Testis (tissue), 5 donors: ENCODE measurements at places on chromosomes 7 and 10. TPM values are rescaled to one million over a fixed set of nuclear protein-coding genes. Genes with fewer than 3 reads are reported as not detected.

DNA sequence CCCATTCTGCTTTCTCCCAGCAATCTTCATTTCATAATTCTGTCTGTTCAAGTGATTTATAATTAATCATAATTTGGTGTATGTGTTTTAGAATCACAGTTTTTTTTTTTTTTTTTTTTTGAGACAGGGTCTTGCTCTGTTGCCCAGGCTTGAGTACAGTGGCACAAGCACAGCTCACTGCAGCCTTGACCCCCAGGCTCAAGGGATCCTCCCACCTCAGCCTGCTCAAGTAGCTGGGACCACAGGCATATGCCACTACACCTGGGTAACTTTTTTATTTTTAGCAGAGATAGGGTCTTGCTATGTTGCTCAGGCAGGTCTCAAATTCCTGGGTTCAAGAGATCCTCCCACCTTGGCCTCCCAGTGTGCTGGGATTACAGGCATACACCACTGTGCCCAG, 49.2 kb upstream of the PLA2G12B start:
- no peak for DNase-seq

DNA sequence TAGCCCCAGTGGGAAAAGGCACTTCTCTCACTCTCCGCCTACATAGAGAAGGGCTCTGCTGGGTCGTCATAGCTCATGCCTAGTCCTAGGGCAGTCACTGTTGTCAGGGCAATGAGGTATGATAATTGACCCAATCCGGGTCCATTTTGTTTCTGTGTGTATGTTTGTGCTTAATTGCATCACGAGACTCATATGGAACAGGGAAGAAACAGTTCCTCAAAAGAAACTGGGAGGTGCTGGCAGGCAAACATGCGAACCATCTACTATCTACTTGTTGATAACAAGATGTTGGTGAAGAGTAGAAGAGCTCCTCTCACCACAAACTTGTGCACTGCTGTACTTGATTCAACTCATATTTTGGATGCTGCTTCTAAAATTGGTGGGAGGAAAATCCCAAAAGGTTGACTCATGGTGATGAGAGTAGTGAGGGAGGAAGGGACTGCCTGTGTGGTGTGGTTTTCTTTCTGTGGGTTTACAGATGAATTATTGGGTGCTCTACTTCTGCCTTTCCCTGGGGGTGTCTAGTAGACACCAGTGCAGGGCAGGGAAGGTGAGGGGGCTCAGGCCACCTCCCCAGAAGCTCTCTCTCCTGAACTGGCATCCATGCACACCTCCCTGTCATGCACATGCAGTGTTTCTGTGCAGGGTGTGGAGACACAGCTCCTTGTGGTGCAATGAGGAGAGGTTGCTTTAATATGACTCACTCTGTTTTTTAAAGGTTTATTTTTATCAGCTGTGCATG, 29.4 kb downstream of the LSMEM1 start:
- DNase-seq: no peak

Gene PTPN20
- 20.9 TPM for total RNA-seq

Gene RPEL1
- total RNA-seq: not detected

GRCh38 chr7:76231583-76231982, 29.9 kb downstream of the SRRM3 start:
- no peak for DNase-seq

Gene TMEM184A
- total RNA-seq: 18.7 TPM

GRCh38 chr10:124077208-124077993, 16.0 kb downstream of the CHST15 start:
- DNase-seq: no peak

Gene TMEM236
- total RNA-seq: 0.47 TPM

DNA sequence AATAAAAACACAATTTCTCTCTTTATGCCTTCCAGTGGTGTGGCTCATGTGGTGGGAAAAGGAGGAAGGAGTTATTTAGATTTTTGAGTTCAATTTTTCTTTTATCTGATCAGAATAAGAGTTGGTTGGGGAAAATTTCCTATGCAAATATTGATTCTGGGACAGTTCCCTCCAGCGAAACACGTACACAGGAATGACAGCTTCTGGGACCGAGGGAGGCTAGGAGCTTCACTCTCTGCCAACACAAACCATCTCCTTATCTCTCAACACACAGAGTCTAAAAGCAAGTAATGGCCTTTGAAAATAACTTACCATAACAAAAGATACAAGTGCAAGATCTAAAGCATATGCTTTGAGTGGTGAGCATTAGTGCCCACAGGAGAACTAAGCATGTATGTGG, 122.7 kb downstream of the RAPGEF5 start:
- DNase-seq: no peak

- DNase-seq: no peak
These were observed 1.3 kb downstream of the VWDE start for GRCh38 chr7:12402365-12402725.

DNA sequence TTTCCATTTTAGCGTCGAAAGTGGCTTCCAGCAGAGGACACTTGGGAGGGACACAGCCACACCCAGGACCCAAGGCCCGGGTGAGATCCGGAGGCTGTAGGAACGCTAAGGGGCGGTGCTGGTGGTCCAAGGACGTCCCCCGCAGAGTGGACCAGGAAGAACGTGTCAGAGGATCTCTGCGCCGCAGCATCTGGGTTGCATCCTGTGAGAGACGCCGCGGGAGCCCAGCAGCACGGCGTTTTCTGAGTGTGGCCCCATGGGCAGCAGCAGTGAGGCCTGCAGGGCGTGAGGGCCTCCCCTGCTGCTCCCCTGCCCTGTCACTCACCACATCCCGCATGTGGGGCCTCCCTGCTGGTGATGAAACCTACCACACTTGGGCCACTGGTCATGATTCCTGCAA, 40.5 kb upstream of the BNIP3 start:
- no peak for DNase-seq

GRCh38 chr7:3951316-3952055, 650.4 kb downstream of the SDK1 start:
- DNase-seq: no peak

DNA sequence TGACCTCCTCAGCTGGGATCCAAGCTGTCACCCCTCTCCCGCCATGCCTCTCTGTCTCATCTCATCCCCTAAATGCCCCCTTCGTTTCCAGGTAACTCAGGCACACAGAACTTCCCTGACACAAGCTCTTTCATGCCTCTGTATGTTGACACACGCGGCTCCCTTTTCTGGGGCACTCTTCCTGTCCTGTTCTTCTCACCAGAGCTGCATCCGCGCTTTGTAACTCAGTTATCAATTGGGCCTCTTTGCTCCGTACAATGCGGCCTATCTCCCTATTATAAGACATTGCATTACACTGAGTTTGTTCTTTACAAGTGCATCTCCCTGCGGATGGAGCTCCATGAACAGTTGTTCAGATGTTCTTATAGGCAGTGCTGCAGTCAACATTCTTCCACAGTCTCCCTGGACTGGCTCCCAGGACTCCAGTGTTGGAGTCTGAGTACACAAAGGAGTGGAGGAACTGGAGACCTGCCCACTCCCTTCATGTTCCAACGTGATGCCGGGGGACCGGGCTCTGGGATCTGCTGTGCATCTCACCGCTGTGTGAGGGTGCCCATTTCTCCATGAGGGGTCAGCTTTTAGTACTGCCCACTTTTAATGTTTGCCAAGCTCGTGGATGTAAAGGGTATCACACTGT, 56.9 kb upstream of the TNS3 start:
- peak; percentile 81 for DNase-seq

DNA sequence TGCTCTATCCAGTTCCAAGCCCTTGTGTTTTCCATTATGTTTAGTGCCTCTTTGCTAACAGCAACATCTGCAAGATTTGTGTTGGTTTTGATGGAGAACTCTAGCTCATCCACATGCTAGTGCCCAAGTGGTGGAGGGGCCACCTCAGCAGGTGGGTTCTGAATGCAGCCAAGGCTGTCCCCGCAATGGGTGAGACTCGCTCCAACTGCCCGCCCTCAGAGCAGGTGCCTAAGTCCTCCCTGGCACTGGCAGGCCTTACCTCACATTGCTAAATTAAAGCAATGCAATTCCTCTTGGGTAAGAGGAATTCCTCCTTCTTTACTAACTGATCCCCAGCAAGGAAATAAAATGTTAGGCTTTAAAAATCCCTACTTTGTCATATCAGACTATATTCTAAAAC, 146.8 kb downstream of the ADCY1 start:
- no peak for DNase-seq

- DNase-seq: no peak
These were observed 68.5 kb downstream of the GNAT3 start for GRCh38 chr7:80443325-80443724.

- no peak for DNase-seq
These were observed 36.6 kb downstream of the ATRNL1 start for GRCh38 chr10:115129752-115130151.

DNA sequence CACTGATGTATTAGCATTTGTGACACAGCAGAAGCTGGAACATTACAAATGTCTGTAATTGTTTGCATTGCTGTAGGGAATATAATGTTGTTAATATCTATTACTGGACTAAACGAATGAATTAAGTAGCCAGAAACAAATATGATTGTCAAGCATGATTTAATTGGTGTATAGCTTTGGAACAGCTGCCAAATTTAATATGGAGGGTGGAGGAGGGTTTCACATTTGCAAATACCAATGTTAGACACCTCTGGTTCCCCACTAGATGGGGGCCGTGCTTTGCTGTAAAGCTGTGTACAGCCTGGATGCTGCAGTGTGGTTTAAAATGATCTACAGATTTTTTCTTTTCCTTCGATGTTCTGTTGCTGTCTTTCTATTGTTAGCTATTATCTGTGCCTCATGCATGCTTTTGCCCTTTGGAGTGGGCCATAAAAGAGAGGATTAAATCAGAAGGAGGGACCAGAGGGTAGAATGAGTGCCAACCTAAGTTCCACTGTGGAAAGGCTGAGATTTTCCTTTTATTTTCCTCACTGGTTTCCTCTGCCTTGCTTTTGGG, 23.1 kb downstream of the DNAJB9 start:
- DNase-seq: no peak

DNA sequence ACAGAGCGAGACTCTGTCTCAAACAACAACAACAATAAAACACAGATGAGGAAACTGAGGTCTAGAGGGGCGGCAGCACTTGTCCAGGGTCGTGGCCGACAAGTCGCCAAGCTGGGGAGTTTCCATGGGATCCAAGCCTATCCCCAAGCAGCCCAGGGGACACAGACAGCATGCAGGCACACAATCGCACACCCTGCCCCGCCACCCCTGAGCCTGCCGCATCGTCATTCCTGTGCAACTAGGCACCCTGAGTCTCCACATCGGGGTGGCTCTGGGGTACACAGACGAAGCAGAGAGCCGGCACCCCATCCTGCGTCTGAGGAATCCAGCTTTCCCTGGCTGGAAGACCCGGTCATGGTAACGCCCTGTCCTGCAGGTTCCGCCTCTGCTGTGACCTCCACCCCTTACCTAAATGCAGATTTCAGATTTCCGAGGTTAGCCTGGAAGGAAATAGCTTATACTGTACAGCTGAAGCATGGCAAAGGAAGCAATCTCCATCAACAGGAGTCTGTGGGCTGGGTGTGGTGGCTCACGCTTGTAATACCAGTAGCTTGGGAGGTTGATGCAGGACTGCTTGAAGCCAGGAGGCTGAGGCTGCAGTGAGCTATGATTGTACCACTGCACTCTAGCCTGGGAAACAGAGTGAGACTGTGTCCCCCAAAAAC, 136.1 kb upstream of the TNRC18 start:
- no peak for DNase-seq

GRCh38 chr10:14146025-14146424, 184.7 kb downstream of the FRMD4A start:
- DNase-seq: no peak

GRCh38 chr10:124700293-124701037, 43.7 kb downstream of the FAM53B start:
- no peak for DNase-seq

- no peak for DNase-seq
These were observed 1001.2 kb upstream of the POT1 start for GRCh38 chr7:125930848-125931247.

DNA sequence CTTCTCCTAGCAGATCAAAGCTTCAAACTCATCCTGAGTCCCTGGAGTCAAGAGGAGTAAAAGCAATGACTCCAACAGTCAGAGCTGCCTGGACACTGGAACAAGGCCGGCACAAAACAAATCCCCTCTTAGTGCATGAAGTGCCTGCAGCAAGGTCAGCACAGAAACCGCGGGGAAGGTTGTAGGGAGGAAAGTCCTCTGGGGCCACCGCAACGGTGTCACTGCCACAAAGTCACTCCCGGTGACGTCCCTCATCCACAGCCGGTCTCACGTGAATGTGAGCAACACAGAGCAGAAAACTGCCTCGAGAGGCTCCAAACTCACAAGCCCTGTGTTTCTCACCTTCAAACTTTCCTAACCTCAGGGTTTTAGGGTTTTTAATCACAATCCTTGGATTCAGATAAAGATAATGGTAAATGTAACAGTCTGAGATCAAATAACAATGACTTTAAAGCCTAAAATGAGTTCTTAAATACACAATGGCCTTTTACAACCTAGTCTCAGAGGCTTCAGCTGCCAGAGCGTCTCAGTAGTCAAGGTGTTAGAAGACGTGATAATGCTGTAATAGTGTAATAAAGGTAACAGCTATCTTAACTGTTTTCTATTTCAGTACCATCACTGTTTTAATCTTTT, 274.3 kb downstream of the ZMYND11 start:
- no peak for DNase-seq

DNA sequence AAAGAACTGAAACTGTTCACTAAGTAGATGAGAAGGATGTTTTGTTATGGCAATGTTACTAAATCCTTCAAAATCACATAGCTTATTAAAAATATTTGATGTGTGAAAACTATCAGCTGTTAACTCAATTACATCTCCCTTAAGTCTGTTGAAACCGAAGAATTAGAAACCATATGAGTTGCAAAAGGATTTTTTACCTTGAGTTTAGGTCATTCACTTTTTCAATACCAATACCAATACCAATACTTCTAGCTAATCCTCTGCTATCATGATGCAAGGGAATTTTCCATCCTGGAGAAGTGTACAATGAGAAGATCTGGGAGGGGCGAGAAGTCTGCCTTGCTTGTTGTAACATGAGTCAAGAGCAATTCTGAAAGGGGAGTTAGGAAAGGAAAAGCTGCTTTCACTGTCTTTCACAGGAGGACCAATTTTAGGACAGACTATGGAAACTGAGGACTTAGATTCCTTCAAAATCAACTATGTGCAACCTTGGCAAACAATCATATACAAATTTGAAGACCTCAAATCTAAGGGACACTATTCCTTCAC, 199.7 kb downstream of the IMMP2L start:
- DNase-seq: no peak

GRCh38 chr10:14302035-14302434, 28.7 kb downstream of the FRMD4A start:
- DNase-seq: no peak

DNA sequence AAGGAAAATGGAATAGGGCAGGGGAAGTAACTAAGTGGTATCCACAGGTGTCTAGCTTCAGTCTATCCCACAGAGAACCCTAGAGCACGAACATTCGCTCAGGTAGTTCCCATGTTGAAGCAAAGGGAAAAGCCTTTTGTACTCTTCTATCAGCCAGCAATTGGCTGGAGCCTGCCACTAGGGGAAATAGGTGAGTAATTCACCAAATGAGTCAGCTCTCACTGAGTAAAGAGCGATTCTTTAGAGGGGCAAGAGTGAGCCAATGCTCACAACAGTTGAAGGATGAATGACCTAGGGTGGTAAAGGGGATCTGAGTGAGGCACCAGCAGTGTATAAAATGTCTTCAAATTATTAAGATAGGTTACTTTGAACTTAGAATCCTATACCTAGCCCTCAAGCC, 94.1 kb upstream of the ZNF800 start:
- DNase-seq: no peak
